Right renal pelvis (tissue), 4 donors: ENCODE measurements at places on chromosomes 7 and 10. TPM values are rescaled to one million over a fixed set of nuclear protein-coding genes. Genes with fewer than 3 reads are reported as not detected.

- DNase-seq: no peak
Observed at GRCh38 chr7:20959281-20959680, 172.6 kb upstream of the SP8 start.

- DNase-seq: no peak
Observed at GRCh38 chr10:26213157-26213800, 3.3 kb upstream of the GAD2 start.

DNA sequence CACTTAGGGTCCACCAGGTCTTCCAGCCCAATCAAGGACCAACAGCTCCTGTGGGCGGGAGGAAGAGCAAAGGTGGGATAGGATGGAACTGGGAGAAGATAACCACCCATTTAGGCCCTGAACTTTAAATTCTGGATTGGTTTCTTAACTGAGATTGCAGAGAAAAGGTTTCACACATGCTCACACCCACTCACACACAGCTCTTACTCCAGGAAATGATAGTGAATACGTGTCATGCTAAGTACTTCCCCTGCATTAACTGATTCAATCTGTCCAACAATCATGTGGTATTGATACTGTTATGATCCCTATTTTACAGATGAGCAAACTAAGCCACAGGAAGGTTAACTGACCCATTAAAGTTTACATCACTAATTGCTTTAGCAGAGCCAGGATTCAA is 4.6 kb upstream of the CYP3A4 start:
- no peak for DNase-seq

GRCh38 chr7:30113144-30113543 is 21.6 kb upstream of the MTURN start:
- DNase-seq: no peak

DNA sequence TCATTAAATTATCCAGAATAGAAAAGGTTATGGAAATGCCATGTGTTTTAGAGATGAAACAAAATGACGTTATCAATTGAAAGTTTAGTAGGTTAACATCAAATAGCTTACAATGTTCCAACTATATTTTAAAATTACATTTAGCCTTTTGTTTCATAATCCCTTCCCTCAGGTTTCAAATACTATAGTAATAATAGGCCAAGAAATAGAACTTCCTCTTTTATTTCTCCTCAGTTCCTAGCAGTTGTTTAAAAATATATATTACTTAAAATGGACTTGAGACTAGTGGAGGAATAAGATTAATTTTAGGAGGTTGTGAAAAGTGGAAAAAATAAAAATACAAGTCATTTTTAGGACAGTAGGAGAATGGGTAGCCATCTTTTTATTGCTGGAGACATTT is 16.4 kb upstream of the PDSS1 start:
- no peak for DNase-seq

The SPRN gene
- polyA plus RNA-seq: 3.9 TPM

The LIPF gene
- 0.18 TPM for polyA plus RNA-seq
